ENCODE measurements at places on chromosomes 1 and 21. TPM values are rescaled to one million over a fixed set of nuclear protein-coding genes. Genes with fewer than 3 reads are reported as not detected.

GRCh38 chr1:147665521-147665920 lies 4.8 kb downstream of the ACP6 start:
- DNase-seq: peak; percentile 38
- H3K27ac ChIP-seq: no peak overlapping the region
- peaks cover 4% of the 10 kb centered on the region for H3K36me3 ChIP-seq
- peaks cover 5% of the 10 kb centered on the region for H3K4me1 ChIP-seq
- no peak overlapping the region for H3K4me3 ChIP-seq

GRCh38 chr1:112779665-112780526 lies 64.8 kb upstream of the PPM1J start:
- no peak overlapping the region for H3K4me3 ChIP-seq
- H3K27ac ChIP-seq: no peak overlapping the region
- no peaks in the 10 kb centered on the region for H3K36me3 ChIP-seq

The CHRNB2 gene
- 0.11 TPM for total RNA-seq

DNA sequence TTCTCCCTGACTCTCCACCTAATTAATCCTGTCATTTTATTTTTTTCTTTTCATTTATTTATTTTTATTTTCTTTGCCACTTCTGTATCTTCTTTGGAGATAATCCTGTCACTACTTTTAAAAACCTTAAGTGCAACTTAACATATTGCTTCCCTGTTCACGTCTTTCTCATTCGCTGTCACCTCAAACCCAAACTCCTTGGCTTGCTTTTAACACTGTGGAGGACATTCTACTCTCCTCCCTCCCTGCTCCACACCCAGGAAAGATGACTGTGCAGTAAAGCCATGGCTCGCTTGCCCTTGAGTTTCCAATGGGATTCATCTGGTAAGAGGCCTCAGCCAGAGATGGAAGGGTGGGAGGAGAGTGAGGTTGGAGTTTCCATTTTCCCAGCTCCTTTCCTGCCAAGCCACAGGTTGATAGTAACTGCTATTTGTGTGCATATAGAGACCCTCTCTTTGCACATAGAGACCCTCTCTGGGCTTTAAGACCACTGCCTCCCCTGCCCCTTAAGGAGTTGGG lies 6.4 kb upstream of the BRWD1 start:
- H3K27ac ChIP-seq: no peak overlapping the region
- H3K4me1 ChIP-seq: peaks cover under 1% of the 10 kb centered on the region
- DNase-seq: no peak
- H3K27me3 ChIP-seq: no peaks in the 10 kb centered on the region
- H3K4me3 ChIP-seq: no peak overlapping the region

GRCh38 chr1:206663362-206663761 lies 21.3 kb upstream of the MAPKAPK2 start:
- DNase-seq: no peak
- H3K4me3 ChIP-seq: peak overlapping the region; percentile 41
- H3K27ac ChIP-seq: no peak overlapping the region
- no peaks in the 10 kb centered on the region for H3K36me3 ChIP-seq
- peaks cover 25% of the 10 kb centered on the region for H3K27me3 ChIP-seq

GRCh38 chr1:9294405-9294773 lies 1.7 kb downstream of the SPSB1 start:
- no peak overlapping the region for H3K27ac ChIP-seq
- H3K4me1 ChIP-seq: peaks cover 4% of the 10 kb centered on the region
- DNase-seq: no peak
- H3K27me3 ChIP-seq: peaks cover 28% of the 10 kb centered on the region
- H3K36me3 ChIP-seq: no peaks in the 10 kb centered on the region
- no peak overlapping the region for H3K4me3 ChIP-seq

All from neural progenitor cell (in vitro differentiated cells).